Type B pancreatic cell (in vitro differentiated cells): ENCODE measurements at places on chromosomes 1 and 21.

DNA sequence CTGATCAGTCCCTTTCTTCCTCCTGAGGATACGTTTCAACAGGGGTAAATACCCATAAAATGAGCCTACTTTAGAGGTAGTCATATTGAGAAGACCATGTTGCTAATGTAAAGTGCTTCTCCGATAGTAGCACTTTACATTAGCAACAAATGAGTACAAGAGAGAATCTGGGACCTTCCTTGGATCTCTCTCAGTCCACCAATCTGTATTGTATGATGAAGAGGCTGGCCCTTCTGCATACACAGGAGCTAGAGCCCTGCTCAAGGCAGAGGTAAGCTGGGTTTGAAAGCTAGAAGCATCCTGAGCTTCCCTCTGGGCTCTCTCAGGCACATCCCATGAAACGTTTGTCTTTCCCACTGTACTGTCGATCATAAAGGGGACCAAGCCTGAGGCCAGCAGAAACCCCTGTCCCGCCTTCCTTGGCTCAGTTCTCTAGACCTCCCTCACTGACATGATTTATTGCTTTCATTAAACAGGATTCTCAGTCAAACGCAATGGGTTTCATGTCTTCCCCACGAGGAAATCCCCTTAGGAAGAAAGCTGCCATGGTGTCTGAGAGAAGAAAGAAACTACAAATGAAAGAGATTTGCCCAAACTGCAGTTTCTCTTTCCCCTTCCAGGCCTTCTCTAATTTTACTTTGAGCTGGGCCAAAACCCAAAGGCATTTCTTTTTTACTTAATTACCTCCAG lies 62.8 kb upstream of the BCAR3 start:
- no peak for DNase-seq

- DNase-seq: no peak
Measured at GRCh38 chr1:23667411-23667810, 24.2 kb upstream of the RPL11 start.

GRCh38 chr1:16256478-16256877 lies 19.5 kb upstream of the CPLANE2 start:
- no peak for DNase-seq

- no peak for DNase-seq
Measured at GRCh38 chr1:19374926-19375325, 62.8 kb downstream of the SLC66A1 start.

- no peak for DNase-seq
Measured at GRCh38 chr1:233496993-233497392, 116.9 kb upstream of the KCNK1 start.

- DNase-seq: no peak
Measured at GRCh38 chr1:59263111-59263510, 33.8 kb upstream of the FGGY start.

DNA sequence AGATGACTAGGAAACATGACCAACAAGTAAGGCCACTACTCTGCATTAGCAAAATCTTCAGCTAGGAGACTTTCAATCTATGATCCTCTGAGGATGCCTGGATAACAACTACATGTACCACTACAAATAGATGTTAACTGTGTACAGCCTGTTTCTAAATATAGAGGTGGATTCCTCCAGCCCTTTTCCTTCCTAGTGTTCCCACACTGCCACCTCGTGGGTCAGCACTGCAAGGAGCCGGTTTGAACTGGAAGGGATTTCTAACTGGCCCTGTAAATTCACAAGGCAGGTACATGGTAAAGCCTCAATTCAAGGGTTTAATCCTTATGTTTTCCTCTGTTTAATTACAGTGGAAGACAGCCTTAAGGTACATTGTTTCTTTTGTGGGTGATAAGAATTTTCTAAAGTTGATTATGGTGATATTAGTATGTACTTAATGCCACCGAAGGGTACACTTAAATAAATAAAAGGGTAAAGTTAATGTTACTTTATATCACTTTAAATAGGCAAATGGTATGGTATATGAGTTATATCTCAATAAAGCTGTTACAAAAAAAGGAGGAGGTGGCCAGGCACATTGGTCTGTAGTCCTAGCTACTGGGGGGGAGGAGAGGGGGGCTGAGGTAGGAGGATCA lies 14.4 kb downstream of the SMYD3 start:
- no peak for DNase-seq
